MV-4-11 (cell line): ENCODE measurements at places on chromosomes 7 and 10.

DNA sequence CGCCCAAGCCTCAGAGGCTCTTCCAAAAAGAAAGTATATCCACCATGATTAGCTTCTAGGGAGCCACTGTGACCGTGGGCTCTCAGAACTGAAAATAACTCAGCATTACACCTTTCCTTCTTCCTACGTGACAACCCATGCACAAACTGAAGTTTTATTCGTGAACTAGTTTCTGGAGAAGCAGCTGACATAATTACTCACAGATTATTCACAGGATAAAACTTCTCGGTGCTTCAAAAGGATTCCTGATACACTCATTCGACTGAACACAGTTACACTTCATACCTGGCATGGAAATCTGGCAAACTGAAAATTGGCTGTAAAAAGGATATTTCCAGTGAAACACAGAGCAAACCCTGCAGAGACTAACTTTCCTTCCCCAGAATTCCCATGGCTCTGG is 139.2 kb upstream of the PTER start:
- no peak for DNase-seq

DNA sequence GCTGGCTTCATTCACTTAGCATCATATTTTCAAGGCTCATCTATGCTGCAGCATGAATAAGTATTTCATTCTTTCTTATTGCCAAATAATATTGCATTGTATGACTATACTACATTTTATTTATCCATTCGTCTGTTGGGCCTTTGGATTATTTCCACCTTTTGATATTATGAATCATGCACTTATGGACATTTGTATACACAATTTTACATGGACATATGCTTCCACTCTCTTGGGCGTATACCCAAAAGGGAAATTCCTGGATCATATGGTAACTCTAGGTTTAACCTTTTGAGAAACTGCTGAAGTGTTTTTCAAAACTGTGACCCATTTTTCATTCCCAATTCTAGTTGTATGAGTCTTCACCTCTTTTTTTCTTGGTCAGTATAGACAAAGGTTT is 80.3 kb upstream of the GNAI1 start:
- DNase-seq = no peak

DNA sequence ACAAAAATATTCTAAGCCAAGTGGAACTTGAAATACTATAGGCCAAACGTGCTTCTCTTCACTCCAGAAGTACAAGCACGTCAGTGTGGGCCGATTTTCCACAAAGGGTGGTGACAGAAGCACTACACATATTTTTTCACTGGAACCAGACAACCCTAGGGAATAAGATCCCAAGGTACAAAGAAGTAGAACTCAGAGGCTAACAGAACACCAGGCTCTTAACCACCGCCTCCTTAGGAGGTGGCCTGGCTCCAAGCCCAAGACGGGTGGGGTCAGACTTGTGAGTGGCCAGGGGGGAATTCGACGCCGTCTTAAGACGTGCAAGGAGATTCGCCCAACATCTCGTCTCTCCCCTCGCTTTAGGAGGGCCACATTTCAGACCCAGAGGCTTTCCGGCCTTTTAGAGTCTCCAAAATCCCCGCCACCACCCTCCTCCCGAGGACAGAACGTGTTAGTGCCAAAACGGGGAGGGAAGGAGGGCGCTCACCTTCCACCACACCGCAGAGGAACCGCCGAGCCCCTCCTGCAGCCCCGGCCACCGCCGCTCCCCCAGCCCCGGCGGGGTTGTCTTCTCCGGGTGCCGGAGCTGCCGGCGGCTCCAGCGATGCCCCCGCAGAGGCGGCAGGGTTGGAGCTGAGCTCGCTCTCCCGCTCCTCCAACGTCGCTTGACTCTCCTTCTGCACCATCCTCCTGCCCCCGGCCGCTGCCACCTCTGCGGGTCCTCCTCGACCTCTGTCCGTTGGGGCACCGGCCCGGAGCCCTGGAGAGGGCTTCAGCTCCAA is 716 bp downstream of the OGA start:
- peak; percentile 47 for DNase-seq

DNA sequence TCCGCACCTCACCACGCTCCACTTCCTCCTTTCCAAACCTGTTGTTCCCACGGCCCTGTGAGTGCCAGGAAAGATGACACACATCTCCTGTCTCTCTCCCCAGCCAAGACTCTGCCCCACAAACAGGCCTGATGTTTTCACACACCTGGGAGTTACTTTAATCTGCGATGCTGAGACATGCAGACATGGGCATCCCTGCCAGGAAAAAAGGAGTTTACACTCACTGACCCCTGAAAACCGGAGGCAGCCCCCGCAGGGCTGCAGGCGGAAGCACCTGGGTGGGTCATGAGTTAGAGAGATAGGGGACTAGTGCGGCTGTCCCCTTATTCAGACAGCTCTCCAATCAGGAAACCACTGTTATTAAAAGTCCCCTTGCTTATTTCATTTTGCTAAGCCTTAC is 106.4 kb upstream of the CARD11 start:
- no peak for DNase-seq

GRCh38 chr7:29193316-29194205 is 1.0 kb upstream of the CHN2 start:
- no peak for DNase-seq

DNA sequence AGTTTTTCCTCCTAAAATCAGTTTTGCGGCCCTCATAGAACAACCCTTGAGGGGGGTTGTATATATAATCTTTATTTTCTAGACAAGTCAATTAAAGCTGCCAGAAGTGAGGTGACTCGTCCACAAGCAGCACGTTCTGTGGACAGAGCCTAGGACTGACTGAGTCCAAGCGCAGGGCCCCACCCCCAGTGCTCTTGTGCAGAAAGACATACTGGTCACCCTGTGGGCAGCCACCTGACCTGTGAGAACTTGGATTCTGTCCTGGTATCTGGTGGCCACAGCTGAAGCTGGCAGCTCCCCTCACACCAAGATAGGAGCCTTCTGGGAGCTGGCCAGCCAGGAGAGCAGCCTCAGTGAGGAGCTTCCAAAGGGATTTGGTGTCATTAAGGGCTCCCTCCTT is 89.3 kb downstream of the GRK5 start:
- DNase-seq = no peak

- DNase-seq = peak; percentile 37
Measured at GRCh38 chr10:101938305-101939007, 94.9 kb upstream of the KCNIP2 start.
